ENCODE measurements at places on chromosomes 12 and 14.

- DNase-seq: no peak
These were observed 324.1 kb downstream of the FLRT2 start for GRCh38 chr14:85853996-85854526.

DNA sequence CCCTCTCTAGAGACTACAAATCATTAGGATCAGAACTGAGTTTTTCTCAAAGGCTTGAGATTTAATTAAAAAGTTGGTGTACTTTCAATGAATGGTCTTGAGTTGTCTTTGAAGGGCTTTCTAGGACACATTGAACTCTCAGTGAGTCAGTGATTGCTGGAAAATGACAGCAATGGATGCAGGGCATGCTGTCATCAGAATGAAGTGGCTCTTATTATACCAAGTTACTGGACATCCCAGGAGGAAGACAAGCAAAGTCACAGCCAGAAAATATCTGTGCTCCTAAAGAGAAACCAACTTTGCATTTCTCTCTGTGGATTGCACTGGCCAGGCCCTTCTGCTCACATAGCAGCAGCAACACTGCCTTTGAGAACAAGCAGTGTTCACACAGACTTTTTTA, 112.6 kb downstream of the PRIMA1 start:
- DNase-seq: no peak

DNA sequence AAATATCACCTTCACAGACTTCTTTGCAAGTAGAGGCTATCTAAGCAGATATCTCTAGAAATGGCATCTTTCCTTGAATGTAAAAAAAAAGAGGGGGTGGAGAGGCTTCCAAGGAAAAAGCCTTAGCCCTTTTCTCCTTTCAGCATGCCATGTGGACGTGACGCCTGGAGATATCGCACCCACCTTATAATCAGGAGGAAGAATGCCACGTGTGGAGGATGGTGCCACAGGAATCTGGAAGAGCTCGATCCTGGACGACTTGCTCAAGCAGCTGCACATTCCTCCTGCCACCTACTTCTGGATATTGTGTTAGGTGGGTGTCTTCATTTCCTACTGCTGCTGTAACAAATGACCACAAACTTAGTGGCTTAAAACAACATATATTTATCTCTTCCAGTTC, 203.6 kb downstream of the NUAK1 start:
- DNase-seq: no peak

DNA sequence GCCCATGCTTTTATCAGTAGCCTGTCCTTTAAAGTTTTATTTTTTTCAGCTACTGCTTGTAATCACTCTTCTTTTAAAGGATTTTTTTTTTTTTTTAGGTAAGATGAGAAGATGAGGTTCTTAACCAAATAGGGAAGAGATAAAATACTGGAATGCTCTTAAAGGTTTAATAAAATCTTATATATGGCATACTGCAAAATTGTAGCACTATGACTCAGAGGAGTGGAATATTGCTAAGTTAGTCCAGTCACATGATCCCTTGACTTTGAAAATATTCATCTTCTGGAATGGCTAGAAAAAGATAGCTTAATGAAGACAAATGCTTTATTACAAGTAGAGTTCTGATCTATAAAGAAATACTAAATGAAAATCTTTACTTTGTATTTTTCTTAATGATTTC, 116.6 kb downstream of the NAV3 start:
- no peak for DNase-seq

DNA sequence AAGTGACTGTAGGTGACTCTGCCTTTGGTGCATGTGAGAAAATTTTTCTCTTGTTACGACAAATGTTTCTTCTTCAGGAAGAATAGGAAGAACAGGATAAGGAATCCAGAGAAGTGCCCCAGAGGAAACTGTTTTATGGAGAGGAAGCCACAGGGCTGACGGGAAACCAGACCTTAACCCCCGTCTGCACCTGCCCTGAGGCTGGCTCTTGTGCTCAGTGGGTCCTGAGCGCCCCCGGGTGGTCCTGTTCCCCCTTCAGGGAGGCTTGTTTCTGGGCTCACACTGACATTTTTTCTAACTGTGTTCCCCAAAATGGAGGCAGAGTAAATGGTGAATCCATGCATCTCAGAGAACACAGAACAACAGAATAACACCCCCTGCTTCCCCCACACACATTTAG, 691.8 kb downstream of the TMEM121 start:
- DNase-seq: no peak

DNA sequence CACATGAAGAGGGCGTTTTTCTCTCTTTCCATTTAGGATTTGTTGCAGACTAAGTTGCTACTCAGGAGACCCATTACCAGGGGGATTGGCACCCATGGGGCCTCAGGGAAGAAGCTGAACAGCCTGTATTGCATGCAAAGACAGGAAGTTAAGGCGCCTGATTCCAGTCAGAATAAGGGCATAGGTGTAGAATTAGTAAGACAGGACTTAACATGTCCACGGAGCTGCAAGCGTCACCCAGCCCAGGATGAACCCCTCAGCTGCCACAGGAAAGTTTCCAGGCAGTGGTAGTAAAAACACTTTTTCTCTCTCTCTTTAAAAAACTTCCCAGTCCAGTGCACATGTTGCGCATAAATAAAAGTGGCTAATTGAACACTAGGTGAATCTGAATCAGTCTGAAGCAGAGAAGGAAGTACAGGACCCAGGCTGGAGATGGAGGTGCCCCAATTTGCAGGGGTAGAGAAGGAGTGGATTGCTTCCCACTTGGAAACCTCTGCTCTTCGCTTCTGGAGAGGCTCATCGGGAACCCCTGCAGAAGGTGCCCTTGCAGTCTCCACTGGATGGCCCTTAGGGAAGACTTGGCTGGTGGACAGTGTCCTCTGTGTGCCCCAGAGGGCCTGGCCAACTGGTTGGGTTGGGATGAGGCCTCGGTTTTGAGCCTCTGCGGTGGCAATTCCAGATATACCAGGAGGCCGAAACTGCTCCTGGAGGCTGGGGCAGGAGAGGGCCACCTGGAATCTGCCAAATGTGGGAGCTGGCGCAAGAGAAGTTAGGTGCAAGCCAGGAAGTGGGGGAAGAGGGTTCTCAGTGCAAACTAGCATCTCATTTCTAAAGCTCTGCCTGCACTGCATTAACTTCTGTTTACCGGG, 10.7 kb upstream of the TBX3 start:
- no peak for DNase-seq

GRCh38 chr14:75825147-75825592, 156.6 kb downstream of the TGFB3 start:
- DNase-seq: no peak

DNA sequence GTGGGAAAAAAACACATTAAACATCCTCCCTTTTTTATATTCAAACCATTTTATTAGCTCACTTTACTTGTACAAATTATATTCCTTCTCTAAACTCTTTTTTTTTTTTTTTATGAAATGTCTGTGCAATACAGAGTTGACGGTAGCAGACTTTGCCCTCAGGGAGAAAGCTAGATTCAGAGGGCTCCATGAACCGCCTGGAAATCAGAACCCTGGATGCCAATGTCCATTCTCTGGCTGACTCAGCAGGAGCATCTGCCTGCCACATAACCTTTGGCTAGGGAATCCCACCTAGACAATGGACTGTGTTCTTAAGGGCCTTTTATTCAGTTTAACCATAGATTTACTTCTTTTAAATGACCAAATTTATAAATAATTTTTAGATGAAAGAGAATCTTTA, 467.0 kb downstream of the MDGA2 start:
- DNase-seq: no peak

Measured in stimulated activated CD8-positive, alpha-beta memory T cell treated with anti-CD3 and anti-CD28 coated beads, Interleukin-7, amount 100 ng/mL, for 1 hour (primary cell).